ENCODE measurements at places on chromosomes 2 and 18. TPM values are rescaled to one million over a fixed set of nuclear protein-coding genes. Genes with fewer than 3 reads are reported as not detected.

RTKN gene
- 11.0 TPM for total RNA-seq

CCDC148 gene
- 0.35 TPM for total RNA-seq

ELOA2 gene
- total RNA-seq, result not detected

DSG4 gene
- total RNA-seq, result not detected

CPSF3 gene
- 37.9 TPM for total RNA-seq

NEU2 gene
- not detected for total RNA-seq

SLC5A7 gene
- total RNA-seq, result not detected

CACNB4 gene
- 0.15 TPM for total RNA-seq

PECR gene
- 13.5 TPM for total RNA-seq

DLX2 gene
- total RNA-seq, result 0.15 TPM

ABCG8 gene
- total RNA-seq, result not detected

CCL20 gene
- not detected for total RNA-seq

TEX44 gene
- not detected for total RNA-seq

NT5C1B gene
- total RNA-seq, result not detected

DSC2 gene
- total RNA-seq, result 0.23 TPM
